Stimulated activated CD4-positive, alpha-beta T cell treated with anti-CD3 and anti-CD28 coated beads, Interleukin-2, amount 100 ng/mL, for 48 hours (primary cell): ENCODE measurements at places on chromosomes 3 and 15.

GRCh38 chr3:41638381-41638780 lies 323.5 kb downstream of the ULK4 start:
- no peak for DNase-seq

- DNase-seq, result no peak
Observed at GRCh38 chr3:84717894-84718293, 240.9 kb upstream of the CADM2 start.

DNA sequence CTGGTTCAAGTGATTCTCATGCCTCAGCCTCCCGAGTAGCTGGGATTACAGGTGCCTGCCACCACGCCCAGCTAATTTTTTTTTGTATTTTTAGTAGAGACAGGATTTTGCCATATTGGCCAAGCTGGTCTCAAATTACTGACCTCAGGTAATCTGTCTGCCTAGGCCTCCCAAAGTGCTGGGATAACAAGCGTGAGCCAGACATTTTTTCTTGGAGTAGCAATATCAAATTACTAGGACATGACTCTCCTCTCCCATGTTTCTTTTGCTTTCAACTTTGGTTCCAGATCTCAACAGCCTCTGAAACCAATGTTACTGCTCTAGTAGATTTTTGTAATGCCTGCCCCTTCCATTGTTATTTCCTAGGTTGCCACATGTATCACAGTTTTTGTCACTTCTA lies 462.0 kb downstream of the GBE1 start:
- DNase-seq, result no peak

GRCh38 chr3:47163169-47164006 lies 525 bp downstream of the SETD2 start:
- peak; percentile 44 for DNase-seq

GRCh38 chr3:138935863-138936740 lies 10.8 kb downstream of the FOXL2 start:
- peak; percentile 78 for DNase-seq

- DNase-seq, result no peak
Observed at GRCh38 chr3:128076483-128077201, 24.4 kb downstream of the SEC61A1 start.

DNA sequence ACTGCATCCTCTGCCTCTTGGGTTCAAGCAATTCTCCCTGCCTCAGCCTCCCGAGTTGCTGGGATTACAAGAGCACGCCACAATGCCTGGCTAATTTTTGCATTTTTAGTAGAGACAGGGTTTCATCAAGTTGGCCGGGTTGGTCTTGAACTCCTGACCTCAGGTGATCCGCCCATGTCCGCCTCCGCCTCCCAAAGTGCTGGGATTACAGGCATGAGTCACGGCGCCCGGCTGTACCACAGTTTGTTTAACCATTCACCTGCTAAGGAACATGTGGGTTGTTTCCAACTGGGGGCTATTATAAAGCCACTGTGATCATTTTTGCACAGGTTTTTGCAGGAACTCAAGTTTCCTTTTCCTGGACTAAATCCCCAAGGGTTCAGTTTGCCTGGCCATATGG lies 123.2 kb upstream of the RAP2B start:
- no peak for DNase-seq

DNA sequence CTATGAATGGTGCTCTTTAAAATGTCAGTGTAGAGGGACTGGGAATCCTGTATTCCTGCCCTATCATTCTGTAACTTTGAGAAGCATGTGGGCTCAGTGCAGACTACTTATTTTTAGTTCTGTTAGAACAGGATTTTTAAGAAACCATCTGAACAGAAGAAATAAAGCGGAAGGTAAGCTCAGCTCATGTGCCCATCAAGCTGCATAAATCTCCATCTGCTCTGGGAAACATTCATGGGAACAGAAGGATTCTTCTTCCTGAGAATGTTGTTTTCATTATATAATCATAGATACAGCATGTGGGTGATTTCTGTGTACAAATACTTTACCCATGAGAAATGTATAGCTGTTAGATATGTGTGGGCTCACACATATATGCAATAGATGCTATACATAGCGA lies 69.9 kb downstream of the SIDT1 start:
- DNase-seq, result no peak

DNA sequence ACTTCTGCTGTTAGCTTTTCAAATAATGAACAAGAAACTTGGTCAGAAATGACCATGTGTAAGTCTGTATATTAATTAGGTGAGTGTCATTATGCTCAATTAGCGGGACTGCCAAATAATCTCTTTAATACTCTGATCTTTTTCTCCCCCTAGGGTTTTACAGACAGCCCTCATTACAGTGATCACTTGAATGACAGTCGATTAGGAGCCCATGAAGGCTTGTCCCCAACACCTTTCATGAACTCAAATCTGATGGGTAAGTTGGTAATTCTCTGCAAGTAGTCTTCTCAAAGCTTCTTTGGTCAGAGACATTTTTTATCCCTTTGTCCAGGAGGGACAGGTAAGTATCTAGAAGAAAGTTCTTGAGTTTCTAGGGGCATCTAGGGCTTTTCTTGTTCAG lies 173.2 kb downstream of the TCF12 start:
- no peak for DNase-seq
